NCI-H1436 treated with DMSO at 0.1 percent for 48 hours (cell line): ENCODE measurements at places on chromosomes 1 and 21.

GRCh38 chr1:88890791-88891317, 513 bp downstream of the GTF2B start:
- DNase-seq: no peak

DNA sequence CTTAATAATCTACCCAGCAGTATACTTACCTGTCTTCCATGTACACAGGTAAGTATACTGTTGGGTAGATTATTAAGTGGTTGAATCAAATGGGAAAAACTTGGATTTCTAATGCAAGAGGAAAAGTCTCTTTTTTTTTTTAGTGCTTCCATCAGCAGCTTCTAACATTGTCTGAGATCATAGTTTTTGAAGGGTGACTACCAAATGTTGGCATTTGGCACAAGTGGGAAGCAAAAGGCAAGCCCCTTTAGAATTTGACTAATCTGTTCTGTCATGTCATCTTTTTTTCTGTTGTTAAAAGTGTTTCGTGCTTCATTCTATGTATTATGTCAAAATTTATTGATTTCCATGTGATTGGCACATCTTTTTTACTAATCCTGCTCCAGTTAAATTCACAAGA, 547 bp downstream of the FMO1 start:
- no peak for DNase-seq

GRCh38 chr1:85290826-85291225, 14.4 kb upstream of the BCL10 start:
- DNase-seq: no peak

DNA sequence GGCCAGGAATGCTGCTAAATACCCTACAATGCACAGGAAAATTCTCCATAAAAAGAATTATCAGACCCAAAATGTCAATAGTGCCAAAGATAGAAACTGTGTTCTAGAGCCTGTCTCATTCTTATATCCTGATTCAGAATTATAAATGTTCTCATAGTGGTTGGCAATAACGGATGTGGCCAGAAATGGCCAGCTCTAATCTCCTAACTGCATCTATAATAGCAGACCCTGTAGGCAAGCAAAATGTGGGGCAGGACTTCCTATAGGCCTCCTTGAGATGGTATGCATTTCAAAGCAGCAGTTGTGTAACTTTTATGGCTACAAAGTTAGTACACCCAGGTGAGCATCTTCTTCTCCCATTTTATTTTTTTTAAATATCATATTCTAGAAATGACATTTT, 95.9 kb upstream of the SGIP1 start:
- no peak for DNase-seq

GRCh38 chr1:101742509-101742908, 254.2 kb downstream of the OLFM3 start:
- DNase-seq: no peak

DNA sequence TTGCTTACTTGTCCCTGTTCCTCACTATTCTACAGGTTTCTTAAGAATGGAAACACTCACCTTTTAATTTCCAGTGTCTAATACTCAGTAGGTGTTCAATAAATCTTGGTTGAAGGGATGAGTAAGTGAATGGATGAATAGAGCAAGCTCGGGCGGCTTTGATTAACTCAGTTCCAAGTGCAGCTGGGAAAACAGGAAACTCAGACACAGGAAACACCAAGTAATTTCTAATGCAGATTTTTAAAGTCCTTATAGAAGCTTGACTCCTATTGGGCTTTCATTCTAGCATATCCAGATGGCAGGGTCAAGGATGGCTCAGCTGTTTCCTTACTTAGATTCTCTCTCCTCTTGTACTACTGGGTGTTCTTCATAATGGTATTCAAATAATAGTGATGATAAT, 14.0 kb downstream of the CAMK1G start:
- DNase-seq: no peak

DNA sequence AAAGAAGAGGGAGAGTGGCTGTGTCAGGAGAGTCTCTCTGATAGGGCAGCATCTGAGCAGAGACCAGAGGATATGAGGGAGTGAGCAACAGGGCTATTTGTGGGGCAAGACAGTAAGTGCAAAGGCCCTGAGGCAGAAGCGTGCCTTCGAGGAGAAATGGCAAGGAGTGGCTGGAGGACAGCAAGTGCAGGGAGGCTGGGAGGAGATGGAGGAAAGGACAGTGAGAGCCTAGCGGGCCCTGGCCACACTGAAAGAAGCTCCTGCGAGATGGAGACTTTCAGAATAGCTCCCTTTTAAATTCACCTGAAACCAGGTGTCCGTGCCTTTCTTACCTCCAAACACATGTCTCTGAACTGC, 25.2 kb downstream of the EXOC8 start:
- no peak for DNase-seq

- no peak for DNase-seq
Observed at GRCh38 chr1:221532071-221532773, 209.7 kb downstream of the DUSP10 start.

DNA sequence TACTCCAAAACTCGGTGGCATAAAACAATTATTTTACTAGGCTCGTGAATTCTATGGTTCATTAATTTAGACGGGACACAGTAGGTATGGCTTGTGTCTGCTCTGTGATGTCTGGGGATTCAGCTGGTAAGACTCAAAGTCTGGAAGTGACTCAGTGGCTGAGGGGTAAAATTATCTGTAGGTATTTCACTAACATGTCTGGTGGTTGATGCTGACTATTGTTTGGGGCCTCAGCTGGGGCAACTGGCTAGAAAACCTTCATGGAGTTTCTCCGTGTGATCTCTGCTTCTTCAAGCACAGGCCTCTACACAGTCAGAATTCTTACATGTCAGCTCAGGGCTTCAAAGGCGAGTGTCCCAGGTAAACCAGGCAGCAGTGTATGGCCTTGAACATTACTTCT, 41.2 kb upstream of the KLF17 start:
- DNase-seq: no peak

GRCh38 chr1:94920061-94920460, 6.8 kb downstream of the CNN3 start:
- no peak for DNase-seq

GRCh38 chr1:85146972-85147359, 53.9 kb downstream of the SYDE2 start:
- no peak for DNase-seq

- DNase-seq: no peak
Observed at GRCh38 chr1:56404561-56405030, 174.8 kb downstream of the PLPP3 start.

- DNase-seq: no peak
Observed at GRCh38 chr1:234173968-234174367, 199.3 kb upstream of the COA6 start.

DNA sequence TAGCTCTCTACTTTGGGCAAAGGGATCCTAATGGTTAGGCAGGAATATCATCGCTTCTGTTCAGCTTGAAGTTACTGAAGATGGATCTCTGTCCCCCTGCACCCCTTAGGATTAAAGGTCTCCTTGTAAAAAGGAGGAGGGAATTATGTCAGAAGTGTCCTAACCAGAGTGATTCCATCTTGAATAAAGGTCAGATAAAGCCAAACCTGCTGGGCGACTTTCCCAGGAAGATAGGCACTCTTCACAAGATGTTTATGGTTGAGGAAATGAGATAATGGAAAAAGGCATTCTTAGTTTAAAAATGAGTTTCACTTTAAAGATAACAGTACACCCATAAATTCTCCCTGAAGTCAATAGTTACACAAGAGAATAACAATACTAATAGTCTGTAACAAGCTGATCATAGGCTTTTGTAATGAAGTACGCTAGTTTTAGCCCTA, 1.7 kb upstream of the NENF start:
- DNase-seq: no peak

- no peak for DNase-seq
Observed at GRCh38 chr1:43764581-43764980, 57.2 kb downstream of the ST3GAL3 start.

GRCh38 chr1:156848461-156849150, 10.3 kb downstream of the INSRR start:
- DNase-seq: no peak

GRCh38 chr1:240109920-240110636, 18.4 kb downstream of the FMN2 start:
- no peak for DNase-seq

DNA sequence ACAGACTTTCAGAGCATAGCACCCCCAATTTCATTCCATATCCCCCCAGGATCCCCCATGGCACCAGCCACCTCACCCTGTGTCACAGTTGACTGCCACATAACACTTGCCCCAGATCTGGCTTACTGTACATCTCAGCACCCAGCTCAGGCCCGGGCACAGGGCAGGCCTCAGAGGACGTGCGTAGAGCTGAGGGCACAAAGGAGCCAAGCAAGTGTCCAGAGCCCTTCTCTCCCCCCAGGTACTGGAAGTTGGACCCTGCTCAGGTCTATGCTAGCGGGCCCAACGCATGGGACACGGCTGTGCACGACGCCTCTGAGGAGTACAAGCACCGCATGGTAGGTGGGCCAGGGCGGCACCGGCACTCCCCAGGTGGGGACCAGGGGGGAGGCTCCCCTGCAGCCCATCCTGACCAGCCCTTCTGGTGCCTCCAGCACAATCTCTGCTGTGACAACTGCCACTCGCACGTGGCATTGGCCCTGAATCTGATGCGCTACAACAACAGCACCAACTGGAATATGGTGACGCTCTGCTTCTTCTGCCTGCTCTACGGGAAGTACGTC, 8.0 kb upstream of the SYTL1 start:
- no peak for DNase-seq

- no peak for DNase-seq
Observed at GRCh38 chr1:61227857-61228550, 145.6 kb downstream of the NFIA start.

DNA sequence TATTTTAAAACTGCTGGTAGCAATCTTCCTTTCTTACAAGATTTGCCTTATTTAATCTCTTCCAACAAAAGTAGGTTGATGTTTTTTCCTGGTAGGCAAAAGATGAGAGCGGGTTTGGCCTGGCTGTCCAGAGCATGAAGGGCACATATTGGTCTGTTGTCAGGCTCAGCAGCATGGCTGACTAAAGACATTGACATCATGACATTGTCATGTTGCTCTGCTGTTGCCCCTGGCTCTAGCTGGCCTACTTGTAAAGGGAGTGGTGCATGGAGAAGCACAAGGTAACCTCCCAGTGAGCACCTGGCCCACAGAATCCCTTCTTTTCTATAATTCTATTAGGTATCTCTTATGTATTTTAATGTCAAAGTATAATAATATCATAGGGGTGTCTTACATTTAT, 23.6 kb downstream of the GNPAT start:
- DNase-seq: no peak

- DNase-seq: no peak
Observed at GRCh38 chr1:38088791-38089190, 42.2 kb upstream of the POU3F1 start.

GRCh38 chr1:230501849-230502248, 75.7 kb upstream of the PGBD5 start:
- no peak for DNase-seq

- no peak for DNase-seq
Observed at GRCh38 chr1:157776971-157777391, at the start of gene FCRL2. Gene FCRL2 (minus strand): TSS chr1:157777132. CDS start chr1:157777073, 59 bp downstream.

GRCh38 chr1:160578525-160579191, 638 bp downstream of the CD84 start:
- no peak for DNase-seq

GRCh38 chr1:117674521-117675400, 68.9 kb downstream of the TENT5C start:
- DNase-seq: no peak

DNA sequence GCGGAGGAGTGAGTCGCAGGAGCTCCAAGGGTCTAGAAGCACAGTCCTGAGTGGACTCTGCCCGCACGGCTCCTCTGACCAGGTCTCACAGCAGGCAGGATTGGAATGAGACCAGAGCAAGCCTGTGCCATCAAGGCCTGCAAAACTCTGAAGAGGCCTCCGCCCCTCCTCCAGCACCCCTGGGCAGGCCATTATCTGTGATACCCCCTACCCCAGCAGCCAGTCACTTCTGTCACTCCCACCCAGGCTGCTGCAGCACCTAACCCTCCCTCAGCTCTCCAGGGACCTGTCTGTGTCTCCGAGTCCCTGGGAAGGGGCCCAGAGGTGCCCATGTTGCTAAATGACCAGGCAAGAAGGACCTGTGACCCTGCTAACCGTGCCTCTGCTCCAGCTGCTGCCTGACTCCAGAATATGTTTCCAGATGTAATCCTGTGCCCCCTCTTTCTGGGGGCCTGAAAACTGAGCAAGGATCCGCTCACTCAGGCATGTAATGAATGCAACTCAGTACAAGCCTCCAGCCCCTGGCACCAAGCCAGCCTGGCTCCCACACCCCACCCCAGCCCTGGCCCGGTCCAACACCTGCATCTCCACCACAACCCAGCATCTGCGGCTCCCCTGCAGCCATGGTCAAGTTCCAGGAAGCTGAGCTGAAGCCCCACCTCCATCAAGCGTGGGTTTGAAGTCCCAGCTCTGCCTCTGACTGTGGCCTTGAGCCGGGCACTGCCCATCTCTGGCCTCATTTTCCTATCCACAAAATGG, 22.1 kb upstream of the COL16A1 start:
- no peak for DNase-seq

DNA sequence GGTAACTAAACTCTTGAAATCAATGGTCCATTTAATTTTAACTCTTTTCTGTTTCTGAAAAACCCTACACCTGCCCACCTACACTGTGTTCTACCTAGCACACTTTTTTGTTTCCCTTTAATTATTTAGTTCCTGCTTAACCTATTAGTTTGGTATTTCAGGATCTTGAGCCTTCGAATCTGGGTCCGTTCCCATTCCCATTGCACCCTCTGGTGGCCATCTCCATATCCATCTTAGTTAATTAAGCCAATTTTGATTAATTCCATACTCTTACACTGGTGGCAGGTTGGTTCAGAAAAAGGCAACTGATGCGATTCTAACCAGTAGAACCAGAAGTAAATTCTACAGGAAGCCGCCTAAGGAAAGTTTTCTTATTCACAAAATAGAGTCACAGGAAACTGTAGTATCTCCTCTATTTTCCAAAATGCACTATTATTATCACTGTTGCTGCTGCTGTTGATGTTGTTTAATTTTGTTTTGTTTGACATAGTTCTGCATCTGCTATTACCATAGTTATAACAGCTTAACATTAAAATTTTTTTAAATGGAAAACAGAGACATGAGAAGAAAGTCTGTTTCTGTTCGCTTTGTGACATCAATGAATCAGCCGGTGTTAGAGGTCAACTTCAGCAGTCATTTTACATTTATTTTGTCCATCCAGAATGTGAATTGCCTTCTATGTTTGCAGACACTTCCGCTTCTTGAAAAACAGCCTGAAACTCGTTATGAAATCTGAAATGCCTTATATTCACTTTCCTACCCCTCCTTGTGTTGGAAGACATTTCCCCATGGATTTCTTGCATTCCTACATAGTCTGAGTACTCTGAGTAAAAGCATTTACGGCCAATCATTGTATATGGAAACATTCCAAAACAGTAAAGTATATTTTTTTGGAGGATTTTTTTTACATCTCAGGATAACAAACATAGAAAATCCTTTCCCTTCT, 115.5 kb upstream of the NCAM2 start:
- DNase-seq: no peak

GRCh38 chr1:151611832-151612500, at the start of gene SNX27:
Gene SNX27 (plus strand): TSS chr1:151612050. CDS start chr1:151612202, 152 bp downstream.
- DNase-seq: peak; percentile 73

GRCh38 chr1:152942161-152942560, 4.8 kb upstream of the SPRR5 start:
- DNase-seq: no peak

DNA sequence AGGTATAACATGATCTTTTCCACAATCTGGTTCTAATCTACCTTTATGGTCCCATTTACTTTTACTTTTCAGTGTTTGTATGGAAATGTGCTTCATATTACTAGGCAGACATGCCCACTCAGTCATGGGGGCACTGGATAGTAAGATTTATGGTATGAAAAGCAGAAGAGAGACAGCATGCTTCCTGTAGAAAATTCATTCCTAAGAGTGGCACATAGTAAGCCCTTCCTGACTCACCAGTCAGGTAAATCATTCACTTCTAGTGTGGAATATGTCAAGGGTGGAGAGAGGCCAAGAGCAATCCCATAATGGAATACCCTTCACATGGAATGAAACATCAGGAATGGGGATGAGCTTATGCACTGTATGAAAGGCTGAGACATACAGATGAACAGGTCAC, 49.5 kb upstream of the BCL10 start:
- DNase-seq: no peak
